Chondrocyte (in vitro differentiated cells): ENCODE measurements at places on chromosomes 7 and 10. TPM values are rescaled to one million over a fixed set of nuclear protein-coding genes. Genes with fewer than 3 reads are reported as not detected.

Gene MARVELD1
- 133 to 150 TPM (median 143 TPM) in 3 replicates for total RNA-seq

Gene DDX21
- 52.9 to 58.5 TPM (median 55.8 TPM) in 3 replicates for total RNA-seq

Gene GRM3
- not detected in 3 replicates for total RNA-seq

Gene NKX1-2
- not detected in 3 replicates for total RNA-seq

Gene RBP3
- total RNA-seq: not detected in 3 replicates

Gene RAPGEF5
- total RNA-seq: 0.53 to 2.2 TPM (median 1.9 TPM) in 3 replicates

Gene MRLN
- total RNA-seq: not detected in 3 replicates

Gene CRPPA
- 4.9 to 5.8 TPM (median 5.2 TPM) in 3 replicates for total RNA-seq

Gene FAM237B
- not detected in 3 replicates for total RNA-seq

Gene PCBD1
- 38.4 to 55.0 TPM (median 49.3 TPM) in 3 replicates for total RNA-seq

Gene CYP3A7
- not detected in 3 replicates for total RNA-seq

Gene PRLHR
- total RNA-seq: not detected in 3 replicates

Gene MYL7
- not detected in 3 replicates for total RNA-seq

- DNase-seq: no peak
Observed at GRCh38 chr7:147332988-147333387, 1216.4 kb downstream of the CNTNAP2 start.

- no peak for DNase-seq
Observed at GRCh38 chr7:151508991-151509390, 10.7 kb downstream of the RHEB start.

GRCh38 chr10:9038146-9038714 lies 983.7 kb downstream of the GATA3 start:
- DNase-seq: no peak

DNA sequence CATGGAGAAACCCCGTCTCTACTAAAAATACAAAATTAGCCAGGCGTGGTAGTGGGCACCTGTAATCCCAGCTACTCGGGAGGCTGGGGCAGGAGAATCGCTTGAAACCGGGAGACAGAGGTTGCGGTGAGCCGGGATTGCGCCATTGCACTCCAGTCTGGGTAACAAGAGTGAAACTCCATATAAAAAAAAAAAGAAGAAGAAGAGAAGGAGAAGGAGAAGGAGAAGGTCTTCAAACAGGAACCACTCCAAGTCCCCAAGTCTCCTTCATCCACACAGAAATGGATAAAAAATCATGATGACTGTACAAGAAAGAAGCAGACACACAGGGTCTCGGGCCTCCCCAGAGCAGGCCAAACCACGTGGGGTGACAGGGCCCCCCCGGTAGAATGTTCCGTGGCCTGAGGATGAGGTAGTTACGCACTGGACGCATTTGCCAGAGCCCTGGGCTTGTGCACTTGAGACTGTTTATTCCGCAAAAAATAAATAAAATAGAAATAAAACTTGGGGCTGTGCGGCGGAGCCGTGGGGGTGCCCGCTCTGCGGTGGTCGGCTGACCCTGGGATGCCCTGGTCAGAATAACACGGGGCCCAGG lies 15.8 kb downstream of the VENTX start:
- no peak for DNase-seq

DNA sequence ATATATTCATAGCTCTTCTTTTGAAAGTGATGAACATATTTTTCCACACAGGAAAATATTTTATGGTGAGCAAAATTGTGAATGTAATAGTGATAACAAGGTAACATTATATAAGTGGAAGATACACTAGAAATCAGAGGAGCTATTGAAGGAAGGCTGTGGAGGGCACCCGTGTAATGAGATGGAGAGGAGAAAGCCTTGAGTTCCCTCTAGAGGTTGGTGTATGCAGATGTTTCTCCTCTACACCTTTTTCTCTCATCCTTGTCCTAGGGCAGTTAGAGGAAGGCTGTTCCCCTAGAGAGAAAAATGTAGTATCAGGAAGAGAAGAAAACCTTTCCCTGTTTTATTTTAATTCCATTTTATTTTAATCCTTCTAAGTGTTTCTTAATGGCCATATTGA lies 54.6 kb upstream of the NRG3 start:
- DNase-seq: no peak

GRCh38 chr7:148581624-148582023 lies 8.9 kb upstream of the C7orf33 start:
- DNase-seq: no peak

- DNase-seq: peak; percentile 35
Observed at GRCh38 chr7:105673367-105674084, 92.2 kb upstream of the EFCAB10 start.

- no peak for DNase-seq
Observed at GRCh38 chr10:23155169-23155568, 36.9 kb upstream of the PTF1A start.

- no peak for DNase-seq
Observed at GRCh38 chr10:124224331-124225028, 131.1 kb upstream of the CHST15 start.
